ENCODE measurements at places on chromosomes 3 and 15.

DNA sequence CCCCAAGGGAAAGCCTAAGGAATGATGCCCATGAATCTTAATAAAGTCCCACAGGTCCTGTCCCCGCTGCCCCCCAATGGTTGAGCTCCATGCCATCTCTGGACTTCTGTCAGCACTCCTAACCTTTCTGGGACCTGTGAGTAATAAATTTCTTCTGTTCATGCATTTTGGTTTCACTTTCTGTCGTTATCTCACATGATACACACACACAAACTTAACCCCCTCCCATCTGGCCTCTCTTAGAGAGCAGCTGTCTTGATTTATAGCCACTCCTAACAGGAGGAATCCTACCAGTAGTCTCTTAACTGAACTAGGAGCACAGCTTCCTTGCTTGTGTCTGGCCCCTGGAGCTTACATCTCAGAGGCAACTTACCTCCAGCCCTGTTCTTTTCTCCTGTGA is 82.7 kb upstream of the SELENOK start:
- no peak for DNase-seq

GRCh38 chr15:90322538-90322937 is 29.5 kb upstream of the ZNF774 start:
- DNase-seq, result no peak

GRCh38 chr3:99534951-99535704 is 103.3 kb upstream of the COL8A1 start:
- DNase-seq, result no peak

GRCh38 chr15:55897560-55898336 is 95.7 kb downstream of the NEDD4 start:
- no peak for DNase-seq

DNA sequence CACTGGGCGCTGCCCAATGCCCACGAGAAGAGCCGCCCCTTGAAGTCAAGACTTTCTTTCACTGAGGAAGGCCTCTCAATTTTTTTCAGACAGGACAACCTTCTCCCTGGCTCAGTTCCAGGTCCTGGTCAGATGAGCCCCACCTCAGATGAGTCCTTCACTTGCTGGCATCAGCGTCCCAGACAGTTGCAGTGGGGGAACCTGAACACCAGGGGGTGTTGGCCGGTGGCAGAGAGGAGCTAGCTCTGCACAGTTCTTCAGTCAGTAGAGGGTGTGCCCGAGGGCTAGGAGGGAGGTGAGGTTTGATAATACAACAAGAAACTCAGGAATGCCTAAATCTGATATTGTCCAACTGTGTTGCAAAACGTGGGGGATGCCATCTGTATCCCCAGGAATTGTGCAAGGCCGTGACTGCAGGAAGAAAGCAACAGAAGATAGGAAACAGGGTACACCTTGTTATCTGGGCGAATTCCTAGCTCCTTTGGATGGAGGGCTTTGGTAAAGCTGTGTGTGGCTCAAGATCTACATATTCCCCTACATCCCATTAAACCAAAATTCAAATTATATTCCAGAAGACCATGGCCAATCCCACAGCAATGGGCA is 34.3 kb downstream of the CCR3 start:
- no peak for DNase-seq

DNA sequence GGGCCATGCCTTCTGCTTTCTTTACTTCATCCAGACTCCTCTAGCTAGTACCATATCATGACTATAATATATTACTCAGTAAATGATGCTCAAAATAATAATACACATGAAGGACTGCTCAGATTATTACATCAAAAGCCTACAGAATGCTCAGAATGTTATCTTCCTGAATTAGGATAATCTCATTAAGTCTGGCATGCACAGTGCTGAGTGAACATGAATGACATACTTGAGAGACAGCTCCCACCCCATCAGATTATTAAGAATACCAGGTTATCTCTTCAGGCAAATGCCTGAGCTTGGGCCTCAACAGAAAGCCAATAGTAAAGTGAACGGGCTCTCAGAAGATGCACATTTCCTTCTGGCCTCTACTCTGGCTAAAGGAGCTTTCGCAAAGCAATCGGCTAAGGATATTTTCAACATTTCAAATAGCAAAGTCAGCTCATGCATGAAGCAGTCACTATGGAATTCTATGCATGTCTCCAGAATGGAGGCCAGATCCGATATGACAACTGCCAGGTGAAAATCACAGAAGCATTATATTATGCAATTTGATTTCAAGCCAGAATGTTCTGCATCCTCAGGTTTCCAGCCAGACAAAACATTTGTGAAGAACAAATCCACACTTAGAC is 122.6 kb downstream of the KCNMB2 start:
- DNase-seq, result no peak

- no peak for DNase-seq
These were observed 153.0 kb upstream of the CGNL1 start for GRCh38 chr15:57223345-57223744.

DNA sequence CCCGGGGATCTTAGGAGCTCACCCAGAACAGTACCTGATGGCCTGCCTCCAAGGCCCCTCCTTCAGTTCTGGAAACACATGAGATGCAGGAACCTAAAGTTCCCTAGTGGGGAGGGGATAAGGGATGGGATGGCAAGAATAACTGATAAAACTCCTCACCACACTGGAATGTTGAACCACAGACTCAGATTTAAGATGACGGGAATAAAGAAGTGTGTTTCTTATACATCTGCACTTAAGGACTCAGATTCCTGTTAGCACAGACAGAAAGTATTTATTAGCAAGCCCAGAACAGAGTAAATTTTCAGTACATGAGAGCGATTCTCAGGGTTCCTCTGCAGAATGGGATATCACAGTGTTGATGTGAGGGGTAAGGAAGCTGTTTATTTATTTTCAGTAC is 245.2 kb downstream of the TLE3 start:
- DNase-seq, result no peak

DNA sequence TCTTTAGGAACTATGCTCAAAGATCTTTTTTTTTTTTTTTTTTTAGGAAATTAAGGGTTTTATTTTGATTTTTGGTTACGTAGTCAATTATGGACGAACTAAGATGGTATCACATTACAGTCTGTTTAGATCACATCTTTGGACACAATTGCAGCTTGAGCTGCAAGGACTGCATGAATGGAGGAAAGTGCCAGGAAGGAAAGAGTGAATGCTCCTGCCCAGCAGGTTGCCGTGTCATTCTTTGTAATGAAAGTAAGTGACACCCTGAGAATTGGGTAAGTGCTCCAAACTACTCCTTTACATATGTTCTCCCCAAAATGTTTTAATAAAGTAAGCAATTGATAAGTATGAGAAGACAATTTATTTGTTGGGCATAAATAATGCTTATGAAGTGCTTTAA is 716.5 kb upstream of the GOLIM4 start:
- DNase-seq, result no peak

- DNase-seq, result no peak
These were observed 620 bp upstream of the TTC23 start for GRCh38 chr15:99250001-99250400.

DNA sequence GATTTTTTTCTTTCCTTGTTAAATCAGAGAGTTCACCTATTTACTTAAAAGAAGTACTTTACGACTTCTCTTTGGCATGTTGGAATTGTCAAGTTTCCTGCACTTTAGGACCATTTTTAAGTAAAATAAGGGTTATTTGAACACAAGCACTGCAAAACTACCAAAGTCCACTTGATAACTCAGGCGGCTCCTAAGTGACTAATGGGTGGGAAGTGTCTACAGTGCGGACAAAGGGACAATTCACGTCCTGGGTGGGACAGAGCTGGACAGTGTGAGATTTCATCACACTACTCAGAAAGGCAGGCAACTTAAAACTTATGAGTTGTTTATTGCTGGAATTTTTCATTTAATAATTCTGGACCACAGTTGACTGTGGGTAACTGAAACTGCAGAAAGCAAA is 590.2 kb upstream of the UBE2E2 start:
- DNase-seq, result no peak

DNA sequence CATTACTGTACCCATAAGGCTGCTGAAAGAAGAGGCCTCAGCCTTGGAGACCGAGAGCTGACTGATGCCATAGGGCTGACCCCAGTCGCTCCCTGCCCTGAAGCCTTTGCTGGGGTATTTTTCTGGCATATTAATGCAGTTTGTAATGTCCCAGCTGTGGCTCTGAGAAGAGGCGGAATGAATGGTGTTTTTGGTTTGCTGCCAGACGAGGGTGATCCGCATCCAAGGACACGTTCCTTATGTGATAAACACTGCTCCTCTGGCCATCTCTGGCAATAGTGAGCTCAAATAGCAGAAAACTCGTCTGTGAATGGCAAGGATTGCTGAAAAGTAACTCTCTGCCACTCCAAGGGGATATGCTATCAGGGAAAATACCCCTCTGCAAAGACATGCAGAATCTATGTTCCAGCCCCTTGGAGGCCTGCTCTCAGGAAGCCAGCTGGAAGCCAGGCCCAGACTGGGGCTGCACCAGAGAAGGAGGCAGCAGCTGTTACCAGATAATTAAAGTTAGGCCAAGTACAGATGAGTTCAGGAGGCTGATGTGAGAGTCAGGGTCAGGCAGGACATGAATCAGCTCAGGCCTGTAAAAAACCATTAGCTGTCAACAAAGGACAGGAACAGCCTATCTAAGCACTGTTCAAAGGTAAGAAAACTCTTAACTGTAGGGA is 28.9 kb upstream of the KLHL6 start:
- DNase-seq, result no peak

GRCh38 chr3:79012530-79012913 is 755.3 kb downstream of the ROBO1 start:
- DNase-seq, result no peak

GRCh38 chr15:65344914-65345275 is 32.9 kb downstream of the IGDCC3 start:
- no peak for DNase-seq

DNA sequence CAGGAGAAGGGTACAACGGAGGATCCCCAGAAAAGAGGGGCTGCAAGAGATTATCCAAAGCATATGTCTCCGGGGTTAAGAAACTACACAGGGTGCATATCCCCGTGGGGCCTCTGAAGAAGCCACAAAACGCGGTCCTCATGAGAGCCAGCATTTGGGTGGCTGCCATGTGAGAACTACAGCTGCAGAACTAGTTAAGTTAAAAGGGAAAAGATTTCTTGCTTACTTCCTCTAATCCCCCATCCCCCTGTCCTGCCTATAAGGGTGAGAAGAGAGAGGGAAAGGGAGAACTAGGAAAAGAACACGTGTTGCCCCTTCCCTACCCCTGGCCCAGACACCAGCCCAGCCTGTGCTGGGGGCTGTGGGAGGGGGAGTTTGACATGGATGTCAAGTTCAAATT is 70.4 kb upstream of the PCSK6 start:
- DNase-seq, result no peak

- DNase-seq, result no peak
These were observed 261.7 kb downstream of the SLC9A9 start for GRCh38 chr3:143586576-143586975.

GRCh38 chr15:63221346-63221745 is 31.9 kb downstream of the RAB8B start:
- no peak for DNase-seq

GRCh38 chr3:111548092-111548491 is 6.1 kb downstream of the CD96 start:
- no peak for DNase-seq

DNA sequence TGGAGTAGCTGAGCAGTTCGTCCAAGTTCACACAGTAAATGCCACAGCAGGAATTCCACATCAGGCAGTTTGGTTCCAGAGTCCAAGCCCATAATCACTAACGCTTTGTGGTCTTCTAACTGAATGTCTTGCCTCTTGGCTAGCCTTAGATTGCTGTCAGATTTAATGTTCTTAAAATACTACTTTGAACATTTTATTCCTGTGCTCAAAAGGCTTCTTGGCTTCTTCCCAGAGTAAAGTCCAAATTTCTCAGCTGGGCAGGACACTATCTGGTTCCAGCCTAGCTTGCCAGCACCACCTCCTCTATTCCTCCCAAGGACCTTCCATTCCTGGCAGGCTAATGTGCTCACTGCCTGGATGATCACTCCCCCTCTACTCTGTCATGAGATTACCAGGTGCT is 256.9 kb downstream of the SQOR start:
- DNase-seq, result peak; percentile 10

GRCh38 chr15:83858820-83859505 is 205.0 kb downstream of the ADAMTSL3 start:
- no peak for DNase-seq

GRCh38 chr3:179410331-179410730 is 40.9 kb downstream of the GNB4 start:
- DNase-seq, result no peak

DNA sequence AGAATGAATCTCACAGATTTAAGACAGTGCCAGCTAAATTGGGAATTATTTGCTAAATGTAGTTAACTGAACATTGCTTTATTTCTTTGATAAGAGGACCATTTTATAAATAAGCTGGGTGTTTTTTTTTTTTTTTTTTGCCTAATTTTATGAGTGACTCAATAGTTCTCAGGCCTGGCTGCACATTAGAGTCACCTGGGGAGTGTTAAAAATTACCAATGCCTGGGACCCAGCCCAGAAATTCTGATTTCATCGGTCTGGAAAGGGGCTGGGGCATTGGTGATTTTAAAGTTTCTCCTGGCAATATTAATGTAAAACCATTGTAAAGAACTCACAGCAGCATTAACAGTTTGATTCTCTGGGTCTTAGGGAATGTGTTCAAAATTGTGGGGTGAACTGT is 51.2 kb upstream of the PHLDB2 start:
- DNase-seq, result no peak

DNA sequence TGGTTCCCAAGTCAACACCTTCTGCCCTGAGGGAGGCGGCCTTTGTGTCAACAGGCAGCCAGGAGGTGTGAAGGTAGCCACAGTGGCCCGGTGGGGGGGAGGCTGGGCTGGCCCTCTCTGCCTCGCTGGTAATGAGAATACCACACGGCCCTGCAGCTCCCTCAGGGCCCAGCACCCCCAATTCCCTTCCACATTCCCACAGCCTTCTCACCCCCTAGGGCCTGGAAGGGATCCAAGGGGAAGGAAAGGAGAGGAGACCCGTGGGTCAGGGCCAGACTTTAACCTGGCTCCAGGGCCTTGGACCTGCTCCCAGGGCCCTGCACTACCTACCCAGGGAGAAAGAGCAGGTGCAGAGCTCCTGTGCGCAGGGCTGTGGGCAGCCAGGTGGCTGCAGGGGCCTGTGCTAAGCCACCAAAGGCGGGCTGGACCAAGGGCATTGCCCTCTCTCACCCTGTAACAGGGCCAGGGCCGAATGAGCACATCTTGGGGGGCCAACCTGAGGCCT is 8.7 kb upstream of the MESP2 start:
- DNase-seq, result no peak

DNA sequence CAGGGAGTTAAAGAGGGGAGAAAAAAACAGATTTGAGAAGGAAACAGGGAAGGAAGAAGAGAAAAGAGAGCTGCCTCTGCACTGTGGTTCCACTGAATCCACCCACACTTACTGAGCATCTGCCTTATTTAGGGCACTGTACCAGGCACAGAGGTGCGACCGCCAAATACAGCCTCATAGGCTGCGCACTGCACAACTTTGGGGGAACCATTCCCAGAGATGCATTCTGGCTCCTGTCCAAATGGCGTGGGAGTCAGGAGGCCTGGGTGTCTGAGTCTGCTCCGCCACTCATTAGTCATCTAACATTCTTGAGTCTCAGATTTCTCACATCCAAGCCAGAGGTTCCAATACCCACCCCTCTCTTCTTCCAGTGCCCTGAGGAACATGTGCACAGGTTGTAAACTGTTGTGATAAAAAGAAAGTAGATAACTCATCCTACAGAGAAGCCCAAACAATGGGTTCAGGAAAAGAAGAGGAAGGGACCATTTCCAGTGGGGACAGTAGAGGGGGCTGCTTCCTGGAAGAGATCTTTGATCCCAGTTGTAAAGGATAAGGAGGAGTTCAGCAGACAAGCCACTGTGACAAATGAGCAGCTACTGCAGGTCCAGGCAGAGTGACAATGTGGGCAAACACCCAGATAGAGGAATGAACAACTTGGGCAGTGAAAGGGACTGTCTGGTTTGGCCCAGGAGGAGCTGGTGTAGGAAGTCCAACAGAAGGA is 254.6 kb downstream of the UACA start:
- no peak for DNase-seq

GRCh38 chr15:96398776-96399175 is 68.3 kb downstream of the NR2F2 start:
- DNase-seq, result no peak
